Lower leg skin (tissue), 4 donors: ENCODE measurements at places on chromosomes 1 and 21.
A peak's percentile ranks its signal among the peaks of the same experiment; 100 is the strongest.

DNA sequence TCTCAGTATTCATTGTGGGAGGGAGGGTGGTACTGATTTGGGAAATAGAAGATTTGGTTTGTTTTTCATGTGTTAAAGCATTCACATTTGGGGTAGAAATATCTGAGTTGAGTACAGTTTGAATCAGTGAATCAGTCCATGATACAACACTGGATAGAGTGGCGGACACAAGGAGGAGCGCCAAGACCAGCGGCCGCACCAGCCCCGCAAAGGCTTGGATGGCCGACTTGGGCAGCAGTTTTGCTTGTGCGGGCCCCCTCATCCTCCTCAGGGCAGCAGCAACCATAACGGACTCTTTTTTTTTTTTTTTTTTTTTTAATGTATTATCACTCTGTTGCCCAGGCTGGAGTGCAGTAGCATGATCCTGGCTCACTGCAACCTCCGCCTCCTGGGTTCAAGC lies 20.0 kb upstream of the CDC14A start:
- no peak for DNase-seq

- DNase-seq: peak; percentile 57
Measured at GRCh38 chr1:4528590-4528989, 125.8 kb upstream of the AJAP1 start.

GRCh38 chr1:7781501-7781900 lies 2.6 kb upstream of the PER3 start:
- DNase-seq: no peak

DNA sequence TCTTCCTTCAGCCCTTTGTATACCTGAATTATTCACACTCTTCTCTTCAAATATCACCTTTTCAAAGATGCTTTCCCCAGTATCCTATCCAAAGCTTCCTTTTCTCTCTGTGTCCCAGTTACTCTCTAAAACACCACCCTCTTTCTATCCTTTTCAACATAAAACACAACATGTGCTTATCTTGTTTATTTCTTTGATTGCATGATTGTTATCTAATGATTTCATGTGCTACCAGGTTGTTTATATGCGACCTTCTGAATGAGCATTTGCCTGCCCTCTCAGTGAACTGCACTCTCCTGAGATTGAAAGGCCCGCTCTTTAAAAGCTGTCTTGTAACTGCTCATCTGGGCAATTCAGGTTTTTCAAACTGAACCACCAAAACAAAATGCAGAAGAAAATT lies 97.7 kb upstream of the FGGY start:
- DNase-seq: no peak

GRCh38 chr1:43531107-43531905 lies 623 bp downstream of the PTPRF start:
- no peak for DNase-seq

DNA sequence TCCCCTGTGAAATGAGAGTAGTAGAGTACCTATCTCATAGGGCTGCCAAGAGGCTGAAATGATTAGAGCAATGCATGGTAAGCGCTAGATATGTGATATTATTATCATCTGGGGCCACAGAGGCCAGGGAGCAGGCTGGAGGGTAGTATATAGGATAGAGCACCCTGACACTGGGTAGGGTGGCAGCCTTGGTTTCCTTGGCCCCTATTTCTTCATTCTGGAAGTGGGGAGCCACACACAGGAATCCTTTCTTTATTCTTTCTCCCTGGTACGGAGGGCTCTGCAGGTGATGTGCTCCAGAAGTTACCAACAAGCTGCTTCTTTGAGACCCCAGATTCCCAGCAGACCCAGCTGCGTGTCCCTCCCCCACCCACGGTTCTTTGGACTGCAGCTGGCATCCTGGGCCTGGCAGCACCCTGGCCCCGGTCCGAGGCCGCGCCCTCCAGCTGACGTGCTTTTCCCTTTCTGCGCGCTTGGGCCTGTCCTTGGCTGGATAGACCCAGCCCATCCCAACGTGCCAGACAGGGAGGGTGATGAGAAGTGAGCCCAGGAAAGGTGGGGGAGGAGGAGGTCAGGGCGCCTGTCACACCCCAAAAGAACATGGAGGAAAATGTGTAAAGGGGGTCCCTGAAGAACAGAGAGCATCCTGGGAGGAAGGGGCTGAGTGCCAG lies 18.2 kb downstream of the INAVA start:
- peak; percentile 71 for DNase-seq

DNA sequence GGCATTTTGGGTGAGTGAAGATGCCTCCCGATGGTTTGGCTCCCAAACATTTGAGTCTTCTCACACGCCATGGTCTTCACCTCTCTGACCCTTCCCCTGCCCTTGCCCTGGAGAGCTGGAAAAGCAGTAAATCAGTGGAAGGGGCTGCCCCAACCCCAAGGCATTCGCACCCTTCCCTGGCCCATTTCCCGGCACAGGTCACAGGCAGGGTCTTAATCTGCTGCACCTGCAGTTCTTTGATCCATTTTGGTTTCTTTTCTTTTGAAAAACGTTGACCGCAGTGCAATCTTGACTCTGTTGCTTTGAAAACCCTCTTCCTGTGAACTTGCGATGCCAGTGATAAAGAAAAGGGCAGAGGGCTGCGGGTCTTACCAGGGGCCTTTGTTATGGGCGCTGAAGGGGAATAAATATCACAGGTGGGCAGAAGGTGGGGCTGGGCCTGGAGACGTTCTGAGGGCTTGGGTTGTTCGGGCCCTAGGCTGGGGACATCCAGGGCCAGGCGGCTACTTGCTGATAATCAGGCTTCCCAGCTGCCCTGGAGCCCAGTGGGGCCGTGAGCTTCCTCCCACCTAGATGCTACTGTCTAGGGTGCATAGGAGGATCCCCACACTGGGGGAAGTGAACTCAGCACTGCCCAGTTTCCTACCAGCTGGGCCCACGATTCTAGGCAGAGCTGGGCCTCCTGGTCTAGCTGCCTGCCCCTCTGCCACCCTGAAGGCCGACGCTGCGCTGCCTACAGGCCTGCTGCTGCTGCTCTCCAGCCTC lies 38.6 kb upstream of the EPS8L3 start:
- DNase-seq: peak; percentile 81

GRCh38 chr1:233904633-233905415 lies at the start of gene SLC35F3:
Gene SLC35F3, plus strand, starts transcription at chr1:233904676.
- DNase-seq: no peak

GRCh38 chr1:119139403-119139802 lies 1.1 kb downstream of the WARS2 start:
- no peak for DNase-seq

- peak; percentile 43 for DNase-seq
Measured at GRCh38 chr1:31249854-31250253, 10.2 kb upstream of the NKAIN1 start.

DNA sequence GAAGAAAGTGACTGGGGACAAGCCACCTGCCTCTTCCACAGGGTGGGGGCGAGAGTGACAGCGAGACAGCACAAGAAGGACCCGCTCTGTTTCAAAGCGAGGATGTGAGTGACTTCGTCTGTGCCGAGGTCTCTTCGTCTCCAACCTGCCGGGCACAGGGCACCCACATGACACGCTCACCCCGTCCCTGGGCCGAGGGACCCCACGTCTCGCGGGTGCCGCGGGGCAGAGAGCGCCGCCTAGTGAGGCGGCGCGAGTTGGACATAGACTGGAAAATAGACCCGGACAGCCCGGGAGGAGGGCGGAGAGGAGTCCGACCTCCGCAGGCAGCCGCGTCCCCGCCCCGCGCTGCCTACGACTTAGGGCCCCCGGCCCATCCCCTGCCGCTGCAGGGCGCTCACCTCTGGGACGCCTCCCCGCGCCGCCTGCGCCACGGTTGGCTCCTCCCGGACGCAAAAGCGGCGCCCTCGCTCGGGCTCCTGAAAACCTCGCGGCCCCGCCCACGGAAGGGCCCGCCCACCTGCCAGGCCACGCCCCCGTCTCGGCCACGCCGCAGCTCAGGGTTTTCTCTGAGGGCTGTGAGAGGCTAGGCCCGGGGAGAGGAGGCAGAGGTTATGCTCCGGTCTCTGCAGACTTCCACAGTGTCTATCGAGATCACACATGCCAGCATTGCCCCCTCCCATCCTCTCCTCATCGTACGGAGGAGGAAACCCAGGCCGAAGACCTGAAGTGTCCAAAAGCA lies at the start of gene TLR5:
Gene TLR5 (minus strand): TSS at position 454 of the 742 bp plus-strand sequence. CDS start 30,217 bp downstream, outside the sequence.
- DNase-seq: peak; percentile 84
